ENCODE measurements at places on chromosomes 2 and 18. TPM values are rescaled to one million over a fixed set of nuclear protein-coding genes. Genes with fewer than 3 reads are reported as not detected.

- no peak for DNase-seq
These were observed 199.8 kb upstream of the HDAC4 start for GRCh38 chr2:239600650-239601049.

- no peak for DNase-seq
These were observed 33.5 kb upstream of the ATG16L1 start for GRCh38 chr2:233217892-233218377.

PTPRN gene
- total RNA-seq = not detected

GRCh38 chr2:64213532-64214275 lies 69.5 kb upstream of the PELI1 start:
- no peak for DNase-seq

GRCh38 chr2:182069416-182069815 lies 83.8 kb downstream of the PPP1R1C start:
- DNase-seq = no peak

GRCh38 chr2:101887328-101887727 lies 104.4 kb upstream of the IL1R2 start:
- no peak for DNase-seq

- DNase-seq = no peak
These were observed 84.1 kb upstream of the MGAT5 start for GRCh38 chr2:134169788-134170187.

TNFAIP6 gene
- not detected for total RNA-seq

DNA sequence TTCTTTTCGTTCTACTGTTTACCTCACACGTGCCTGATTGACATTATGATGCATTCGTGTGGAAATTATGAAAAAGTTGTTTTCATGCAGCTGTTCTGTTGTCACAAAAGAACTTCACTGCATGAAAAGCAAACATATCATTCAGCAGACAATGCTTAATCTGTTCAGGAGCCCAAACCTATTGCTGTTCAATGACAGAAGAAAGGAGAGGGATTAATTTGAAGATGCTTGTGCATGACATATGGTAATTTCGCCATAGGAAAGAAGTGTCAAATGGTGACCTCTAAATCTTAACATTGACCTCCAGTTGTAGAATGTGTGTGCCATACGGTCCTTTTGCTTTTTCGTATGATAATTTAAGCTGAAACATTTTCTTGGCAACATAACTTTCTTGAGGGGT lies 124.5 kb downstream of the WDR7 start:
- DNase-seq = no peak

TTN gene
- total RNA-seq = under 0.01 TPM

VAMP8 gene
- total RNA-seq = 92.3 TPM

- no peak for DNase-seq
These were observed 667 bp downstream of the REEP1 start for GRCh38 chr2:86336675-86337243.

GRCh38 chr18:49884959-49885358 lies 71.6 kb upstream of the ACAA2 start:
- no peak for DNase-seq

CPS1 gene
- not detected for total RNA-seq

DNA sequence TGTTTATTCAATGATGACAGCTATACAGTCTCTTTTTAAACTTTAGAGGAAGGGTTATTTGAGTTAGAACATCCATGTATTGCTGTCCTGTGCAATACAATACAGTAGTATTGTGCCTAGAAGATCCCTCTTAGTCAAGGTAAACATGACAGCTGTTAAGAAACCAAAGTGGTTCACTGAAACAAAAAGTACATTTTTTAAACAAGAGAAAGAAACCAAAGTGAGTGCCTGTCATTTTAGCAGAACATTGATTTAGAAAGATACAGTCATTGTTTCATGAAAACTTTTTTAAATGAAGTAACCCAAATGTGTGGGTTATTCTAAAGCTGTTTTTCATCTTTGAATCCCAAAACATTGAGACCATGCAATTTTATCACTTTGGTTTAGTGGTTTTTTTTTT lies 15.5 kb downstream of the ITPRID2 start:
- no peak for DNase-seq

MFF gene
- total RNA-seq = 58.2 TPM

- DNase-seq = no peak
These were observed 113.4 kb downstream of the HDAC4 start for GRCh38 chr2:239287461-239287860.

DNA sequence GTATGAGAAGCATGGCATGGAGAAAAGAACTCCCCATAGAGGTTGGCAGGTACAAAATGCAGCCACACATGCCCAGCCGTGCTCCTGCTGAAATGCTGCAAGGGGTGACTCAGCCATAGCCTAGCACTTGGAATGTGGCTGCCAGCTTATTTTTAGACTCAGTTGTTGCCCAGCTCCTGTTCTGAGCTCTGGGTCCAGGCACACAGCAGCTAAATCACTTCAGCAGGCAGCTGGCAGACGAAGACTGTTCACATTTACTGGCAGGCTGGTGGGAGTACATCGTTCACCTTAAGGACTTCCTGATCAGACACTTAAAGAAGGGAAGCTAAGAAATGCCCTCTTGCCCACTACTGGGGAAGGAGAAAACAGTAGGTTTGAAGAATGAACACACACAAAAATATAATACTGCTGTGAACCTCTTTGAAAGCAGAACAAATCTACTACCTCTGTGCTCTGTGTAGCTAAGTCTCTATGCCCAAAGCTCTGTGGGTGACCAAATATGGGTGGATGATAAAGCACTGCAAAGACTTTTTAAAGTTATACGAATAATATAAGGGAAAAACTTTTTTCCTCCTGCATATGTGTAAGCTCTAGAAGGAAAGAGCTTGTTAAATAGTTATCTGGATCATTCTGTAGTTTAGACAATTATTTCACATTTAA lies 146.1 kb downstream of the LNPK start:
- DNase-seq = no peak

DNA sequence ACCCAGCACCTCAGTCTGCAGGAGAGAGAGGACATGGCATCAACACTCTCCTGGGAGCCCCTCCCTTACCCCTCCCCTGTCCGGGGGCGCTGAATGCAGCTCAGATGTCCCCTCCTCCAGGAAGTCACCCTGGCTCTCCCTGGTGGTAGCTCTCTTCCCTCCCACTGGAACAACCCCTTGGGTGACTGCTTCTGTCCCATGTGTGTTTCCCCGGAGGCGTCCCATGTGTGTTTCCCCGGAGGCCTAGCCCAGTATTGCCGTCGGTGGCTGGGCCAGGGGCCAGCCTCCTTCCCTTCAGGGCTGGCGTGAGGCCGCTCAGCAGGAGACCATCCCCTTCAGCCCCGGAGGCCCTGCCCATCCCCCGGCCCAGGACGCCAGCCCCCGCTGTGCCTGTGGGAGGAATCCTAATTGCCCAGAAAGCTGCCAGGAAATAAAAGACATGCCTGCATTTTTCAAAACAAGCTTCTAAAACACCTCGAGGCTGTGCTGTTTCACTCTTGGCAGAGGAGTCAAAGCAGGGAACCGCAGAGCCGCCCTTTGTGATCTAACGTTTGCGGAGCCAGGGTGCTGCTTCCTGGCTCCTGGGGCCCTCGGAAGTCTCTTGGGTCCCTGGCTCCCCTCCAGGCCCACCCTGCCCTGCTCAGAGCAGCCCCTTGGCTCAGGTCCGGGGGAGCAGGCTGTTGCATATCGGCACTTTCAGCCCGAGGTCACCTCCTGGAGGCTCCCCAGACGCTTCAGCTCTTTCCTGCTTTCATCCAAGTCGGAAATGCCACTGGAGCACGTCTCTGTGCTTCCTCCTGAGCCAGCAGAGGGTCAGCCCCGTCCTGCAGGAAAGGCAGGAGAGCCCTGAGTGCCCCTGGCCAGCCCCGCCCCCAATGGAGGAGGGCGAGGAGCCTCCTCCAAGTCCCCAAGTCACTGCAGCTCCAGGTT lies 11.4 kb downstream of the SNED1 start:
- no peak for DNase-seq

DNA sequence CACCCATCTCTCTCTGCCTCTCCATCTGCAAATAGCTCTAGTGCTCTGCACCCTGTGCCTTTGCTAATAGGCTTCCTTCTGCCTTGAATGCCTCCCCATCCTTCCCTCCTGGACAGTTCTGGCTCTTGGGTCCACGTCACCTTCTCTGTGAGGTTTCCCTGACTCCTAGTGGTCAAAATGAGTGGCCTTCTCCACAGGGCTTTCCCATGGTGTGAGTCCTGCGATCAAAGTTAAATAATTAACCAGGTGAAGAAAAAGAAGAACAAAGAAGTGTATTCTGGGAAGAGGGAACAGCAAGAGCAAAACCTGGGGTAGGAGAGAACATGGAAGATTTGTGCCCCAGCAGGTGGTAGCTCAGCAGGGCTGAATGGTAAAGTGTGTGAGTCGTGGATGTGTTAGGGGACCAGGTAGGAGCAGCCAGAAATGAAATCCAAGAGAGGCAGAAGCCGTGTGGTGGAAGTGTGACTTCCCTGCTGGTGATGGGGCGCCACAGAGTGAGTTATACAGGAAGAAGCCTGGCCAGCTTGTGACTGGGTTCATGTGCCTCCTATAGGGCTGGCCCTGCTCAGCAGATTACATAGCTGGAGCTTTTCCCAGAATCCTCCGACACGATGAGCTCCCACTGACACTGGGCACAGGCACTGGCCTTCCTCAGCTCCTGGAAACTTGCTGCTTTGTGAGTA lies 93.8 kb upstream of the LDAH start:
- peak; percentile 68 for DNase-seq

- DNase-seq = no peak
These were observed 37.7 kb upstream of the GPR155 start for GRCh38 chr2:174524527-174524926.

- DNase-seq = no peak
These were observed 23.3 kb upstream of the ARPC2 start for GRCh38 chr2:218193701-218194100.

DNA sequence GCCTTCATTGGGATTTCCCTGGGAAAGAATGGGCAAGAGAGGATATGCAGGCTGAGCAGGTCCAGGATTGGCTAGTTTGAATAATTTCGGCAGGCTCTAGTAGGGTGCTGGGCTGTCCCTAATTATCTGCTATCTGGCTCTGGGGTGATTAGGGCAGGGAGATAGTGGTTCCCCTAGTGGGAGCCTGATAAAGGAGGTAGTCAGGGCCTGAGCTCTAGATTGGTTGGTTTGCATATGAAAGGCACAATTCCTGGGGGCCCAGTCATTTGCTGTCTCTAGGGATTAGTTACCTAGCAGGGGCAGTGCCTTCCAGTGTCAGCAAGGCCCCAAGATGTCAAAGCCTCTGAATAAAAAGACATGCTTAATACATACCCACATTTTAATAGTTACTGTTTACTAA lies 690.1 kb upstream of the KLHL29 start:
- DNase-seq = no peak

DNA sequence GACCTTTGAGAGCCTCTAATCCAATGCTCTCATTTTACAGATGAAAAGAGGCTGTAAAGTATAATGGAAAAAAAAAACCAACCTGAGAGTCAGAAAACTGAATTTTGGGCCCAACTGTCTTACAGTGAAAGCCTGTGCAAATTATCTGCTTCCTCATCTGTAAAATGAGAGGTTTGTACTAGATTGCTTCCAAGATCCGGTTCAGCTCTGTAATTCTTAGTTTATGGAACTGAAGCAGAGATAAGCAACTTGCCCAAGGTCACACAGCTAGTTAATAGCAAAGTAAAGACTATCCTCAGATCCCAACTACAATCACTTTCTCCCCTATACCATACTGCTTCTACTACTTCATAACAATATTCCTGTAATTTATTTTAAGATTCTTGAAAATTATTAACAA lies 6.3 kb downstream of the TLK1 start:
- no peak for DNase-seq

GRCh38 chr2:11842336-11842735 lies 95.9 kb downstream of the LPIN1 start:
- DNase-seq = no peak

LIMS3 gene
- total RNA-seq = 2.0 TPM

DNMT3A gene
- 10.8 TPM for total RNA-seq

LRRC30 gene
- total RNA-seq = not detected

DNA sequence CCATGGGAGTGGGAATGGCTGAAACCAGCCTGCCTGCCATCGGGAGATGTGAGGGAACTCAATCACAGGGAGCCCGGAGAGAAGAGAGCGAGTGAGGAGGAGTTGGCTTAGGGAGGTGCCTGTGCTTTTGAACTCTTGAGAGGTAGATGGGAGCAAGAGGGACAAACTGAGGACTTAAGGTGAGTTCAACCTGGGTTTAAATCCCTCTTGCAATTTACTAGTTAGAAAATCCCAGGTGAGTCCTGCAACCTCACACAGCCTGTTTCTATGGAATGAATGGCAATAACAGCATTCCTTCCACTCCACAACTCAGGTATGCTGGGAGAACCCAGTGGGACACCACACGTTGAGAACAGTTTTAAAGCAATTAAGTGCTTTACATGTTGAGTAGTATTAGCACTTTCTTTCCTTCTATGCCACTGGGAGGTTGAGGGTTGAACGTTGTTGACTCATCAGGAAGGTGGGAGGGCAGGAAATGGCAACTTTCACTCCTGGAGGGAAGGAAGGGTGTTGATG lies 57.3 kb downstream of the VIT start:
- DNase-seq = no peak

- DNase-seq = no peak
These were observed 9.4 kb upstream of the TXNDC2 start for GRCh38 chr18:9876212-9876866.

C1QL2 gene
- total RNA-seq = not detected

MC5R gene
- total RNA-seq = 0.47 TPM

OTOS gene
- total RNA-seq = not detected

CAPN14 gene
- not detected for total RNA-seq

DNA sequence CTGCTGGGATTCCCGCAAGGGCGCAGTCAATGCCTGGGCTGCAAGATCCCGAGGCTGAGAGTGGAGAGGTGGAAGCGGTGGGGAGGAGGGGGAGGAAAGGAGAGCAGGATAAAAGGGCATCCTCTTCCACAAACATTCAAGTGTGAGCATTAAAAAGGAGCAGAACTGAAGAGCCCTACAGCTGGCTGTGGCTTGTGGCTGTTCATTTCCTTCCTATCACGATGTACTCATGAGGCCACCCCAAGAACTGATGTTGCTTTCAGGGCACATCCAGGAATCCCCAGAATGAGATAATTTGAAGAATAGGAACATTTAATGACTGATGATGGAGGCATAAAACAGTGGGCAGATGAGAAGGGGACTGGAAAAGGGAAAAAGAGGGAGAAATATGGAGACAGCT lies 230.8 kb upstream of the SMIM21 start:
- no peak for DNase-seq

DNA sequence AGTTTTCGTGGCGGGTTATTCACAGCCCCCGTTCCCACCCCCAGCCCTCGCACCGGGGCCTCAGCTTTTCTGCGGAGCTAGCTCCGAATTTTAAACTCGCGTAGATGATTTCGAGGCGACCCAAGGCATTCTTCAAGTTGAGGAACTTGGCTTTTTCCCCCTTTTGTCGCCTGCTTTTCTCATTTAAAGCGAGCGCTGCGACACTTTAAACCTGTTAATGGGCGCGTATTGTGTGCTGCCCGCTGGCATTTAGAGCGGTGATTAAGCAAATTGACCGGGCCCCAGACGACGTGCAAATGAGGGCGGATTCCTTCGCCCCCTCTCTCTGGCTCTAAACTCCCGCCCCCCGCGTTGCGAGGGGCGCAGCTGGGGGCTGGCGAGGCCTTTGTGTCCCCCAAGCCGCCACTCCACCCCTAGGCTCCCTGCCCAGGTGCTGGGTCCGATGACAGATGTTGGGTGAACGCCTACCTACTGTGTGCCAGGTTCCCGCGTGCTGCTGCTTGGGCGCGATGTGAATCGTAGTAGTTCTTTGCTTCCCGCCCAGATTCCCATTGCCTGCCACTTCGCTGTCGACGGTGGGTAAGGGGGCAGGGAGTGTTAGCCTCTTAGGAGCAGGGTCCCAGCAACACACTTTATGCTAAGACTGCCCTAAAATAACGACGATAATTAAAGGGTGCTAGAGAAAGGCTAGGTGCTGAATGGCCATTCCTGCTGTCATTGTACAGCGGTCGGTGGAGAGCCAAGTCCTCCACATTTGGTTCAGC lies 1.9 kb downstream of the TCF7L1 start:
- no peak for DNase-seq
